CD8-positive, alpha-beta memory T cell (primary cell): ENCODE measurements at places on chromosomes 11 and 22.

GRCh38 chr22:42282252-42282942 is 11.9 kb upstream of the TCF20 start:
- peaks cover 38% of the 10 kb centered on the region for H3K4me1 ChIP-seq
- no peak overlapping the region for H3K4me3 ChIP-seq
- no peak overlapping the region for H3K27ac ChIP-seq
- no peaks in the 10 kb centered on the region for H3K36me3 ChIP-seq
- peaks cover 4% of the 10 kb centered on the region for H3K27me3 ChIP-seq
- DNase-seq = peak; percentile 45

- no peak for DNase-seq
- H3K4me1 ChIP-seq = peaks cover 12% of the 10 kb centered on the region
- no peak overlapping the region for H3K4me3 ChIP-seq
Measured at GRCh38 chr11:66549696-66550095, 3.0 kb downstream of the ACTN3 start.

- H3K27ac ChIP-seq = no peak within 1 kb of the TSS
- H3K36me3 ChIP-seq = no peaks in the 10 kb centered on the region
- peaks cover 4% of the 10 kb centered on the region for H3K4me1 ChIP-seq
- H3K4me3 ChIP-seq = no peak within 1 kb of the TSS
Measured at GRCh38 chr22:39994566-39995392, at the start of gene FAM83F. TSS of gene FAM83F (plus strand) at chr22:39994954. CDS start at chr22:39995043, 89 bp downstream.

DNA sequence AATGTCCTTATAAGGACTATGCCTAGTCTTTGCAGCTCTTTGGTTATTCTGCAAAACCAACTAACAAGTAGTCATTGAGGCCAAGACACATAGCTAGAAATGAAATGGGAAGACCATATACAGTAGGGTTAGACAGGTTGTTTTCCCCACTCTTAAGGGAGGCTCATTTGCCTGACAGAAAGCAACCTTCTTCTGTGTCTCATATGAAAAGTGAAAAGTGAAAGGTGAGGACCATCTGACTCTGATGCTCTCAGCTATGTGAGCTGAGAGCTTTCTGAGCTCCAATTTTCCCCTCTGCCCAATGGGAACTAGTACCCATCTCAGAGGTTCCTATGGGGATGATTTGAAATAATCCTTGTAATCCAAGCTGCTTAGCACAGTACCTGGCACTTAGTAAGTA is 142.0 kb upstream of the BDNF start:
- DNase-seq = no peak
- H3K36me3 ChIP-seq = no peaks in the 10 kb centered on the region
- no peaks in the 10 kb centered on the region for H3K27me3 ChIP-seq
- no peaks in the 10 kb centered on the region for H3K4me1 ChIP-seq

- no peaks in the 10 kb centered on the region for H3K4me1 ChIP-seq
- no peak overlapping the region for H3K27ac ChIP-seq
- no peaks in the 10 kb centered on the region for H3K36me3 ChIP-seq
- H3K4me3 ChIP-seq = no peak overlapping the region
Measured at GRCh38 chr22:49740242-49740641, 87.4 kb downstream of the BRD1 start.

GRCh38 chr11:64245797-64246620 is 734 bp downstream of the PPP1R14B start:
- H3K4me3 ChIP-seq = peak overlapping the region; percentile 66
- H3K27me3 ChIP-seq = no peaks in the 10 kb centered on the region
- H3K36me3 ChIP-seq = no peaks in the 10 kb centered on the region
- peak overlapping the region; percentile 67 for H3K27ac ChIP-seq

DNA sequence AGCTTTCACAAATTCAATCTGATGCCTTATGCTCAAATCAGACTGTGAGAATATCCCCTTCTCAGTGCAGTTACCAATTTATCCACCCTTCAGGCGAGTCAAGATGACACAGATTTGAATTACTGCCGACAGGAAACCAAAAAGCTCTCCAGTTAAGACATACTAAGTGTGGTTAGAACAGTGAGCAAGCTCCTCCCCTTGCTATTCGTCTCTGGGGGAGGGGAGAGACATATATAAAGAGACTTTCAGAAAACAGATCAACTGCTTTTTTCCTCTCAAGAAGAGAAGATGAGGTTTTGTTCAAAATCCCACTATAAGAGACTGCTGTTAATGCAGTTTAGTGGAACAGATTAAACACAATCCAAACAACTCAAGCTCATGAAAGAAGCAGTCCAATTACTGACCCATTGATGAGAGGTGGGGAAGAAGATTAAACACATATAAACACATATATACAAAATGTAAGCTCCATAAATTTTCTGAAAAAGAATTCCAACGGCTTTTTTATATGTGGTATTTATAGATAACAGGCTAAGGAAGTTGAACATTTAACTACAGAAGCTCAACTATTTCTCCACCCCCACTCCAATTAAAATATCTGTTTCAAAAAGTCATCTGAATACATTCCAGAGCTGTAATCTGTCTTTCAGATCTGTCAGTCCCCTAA is 102.7 kb downstream of the MRTFA start:
- H3K27ac ChIP-seq = no peak overlapping the region
- H3K4me3 ChIP-seq = peak overlapping the region; percentile 50
- no peaks in the 10 kb centered on the region for H3K36me3 ChIP-seq
- DNase-seq = peak; percentile 30
- no peaks in the 10 kb centered on the region for H3K27me3 ChIP-seq

DNA sequence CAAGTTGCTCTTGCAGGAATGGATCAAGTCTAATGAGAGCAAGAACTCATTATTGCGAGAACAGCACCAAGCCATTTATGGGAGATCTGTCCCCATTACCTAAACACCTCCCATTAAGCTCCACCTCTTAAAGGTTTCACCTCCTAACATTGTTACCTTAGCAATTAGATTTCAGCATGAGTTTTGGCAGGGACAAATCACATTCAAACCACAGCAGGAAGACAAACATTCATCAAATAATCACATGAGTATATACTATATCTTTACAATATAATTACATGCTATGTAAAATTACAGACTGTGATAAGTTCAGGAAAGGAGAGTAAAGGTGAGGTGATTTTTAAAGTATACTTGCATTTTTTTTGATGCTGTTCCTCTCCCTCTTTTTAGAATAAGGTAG is 6.6 kb upstream of the TEAD1 start:
- H3K4me1 ChIP-seq = no peaks in the 10 kb centered on the region
- no peaks in the 10 kb centered on the region for H3K36me3 ChIP-seq
- H3K27me3 ChIP-seq = peaks cover 29% of the 10 kb centered on the region
- no peak overlapping the region for H3K27ac ChIP-seq

DNA sequence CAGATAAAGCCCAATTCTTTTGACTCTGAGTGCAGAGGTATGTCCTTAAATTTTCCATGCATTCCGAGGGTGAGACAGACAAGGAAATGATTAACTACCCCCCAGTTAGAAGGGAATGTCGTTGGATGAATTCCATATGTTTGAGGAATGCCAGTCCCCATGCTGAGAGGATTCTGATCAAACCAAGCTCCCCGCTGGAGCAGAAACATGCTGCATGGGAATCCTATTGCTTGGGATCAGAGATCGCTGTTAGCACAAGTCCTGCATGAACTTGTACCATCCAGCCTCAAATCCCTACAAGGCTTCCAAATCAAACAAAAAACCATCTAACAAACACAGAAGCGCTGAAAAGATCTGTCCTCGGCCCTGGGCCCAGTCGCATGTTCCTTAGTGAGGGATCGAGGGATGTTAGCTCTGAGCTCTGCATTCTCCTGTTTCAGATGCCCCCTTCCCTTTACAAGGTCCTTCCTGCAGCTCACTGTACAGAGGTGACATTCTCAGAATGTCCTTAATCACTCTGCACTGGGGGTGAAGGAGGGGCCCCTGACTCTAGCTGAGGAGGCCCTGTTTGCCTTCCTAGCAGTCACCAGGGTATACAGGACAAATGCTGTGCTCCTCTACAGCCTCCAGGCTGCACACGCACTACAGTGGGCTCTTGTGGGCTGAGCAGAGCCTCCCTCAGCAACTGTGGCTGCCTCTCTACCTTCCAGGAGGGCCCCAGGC is 353.4 kb downstream of the TENM4 start:
- no peak overlapping the region for H3K4me3 ChIP-seq
- no peak overlapping the region for H3K27ac ChIP-seq
- no peak for DNase-seq

DNA sequence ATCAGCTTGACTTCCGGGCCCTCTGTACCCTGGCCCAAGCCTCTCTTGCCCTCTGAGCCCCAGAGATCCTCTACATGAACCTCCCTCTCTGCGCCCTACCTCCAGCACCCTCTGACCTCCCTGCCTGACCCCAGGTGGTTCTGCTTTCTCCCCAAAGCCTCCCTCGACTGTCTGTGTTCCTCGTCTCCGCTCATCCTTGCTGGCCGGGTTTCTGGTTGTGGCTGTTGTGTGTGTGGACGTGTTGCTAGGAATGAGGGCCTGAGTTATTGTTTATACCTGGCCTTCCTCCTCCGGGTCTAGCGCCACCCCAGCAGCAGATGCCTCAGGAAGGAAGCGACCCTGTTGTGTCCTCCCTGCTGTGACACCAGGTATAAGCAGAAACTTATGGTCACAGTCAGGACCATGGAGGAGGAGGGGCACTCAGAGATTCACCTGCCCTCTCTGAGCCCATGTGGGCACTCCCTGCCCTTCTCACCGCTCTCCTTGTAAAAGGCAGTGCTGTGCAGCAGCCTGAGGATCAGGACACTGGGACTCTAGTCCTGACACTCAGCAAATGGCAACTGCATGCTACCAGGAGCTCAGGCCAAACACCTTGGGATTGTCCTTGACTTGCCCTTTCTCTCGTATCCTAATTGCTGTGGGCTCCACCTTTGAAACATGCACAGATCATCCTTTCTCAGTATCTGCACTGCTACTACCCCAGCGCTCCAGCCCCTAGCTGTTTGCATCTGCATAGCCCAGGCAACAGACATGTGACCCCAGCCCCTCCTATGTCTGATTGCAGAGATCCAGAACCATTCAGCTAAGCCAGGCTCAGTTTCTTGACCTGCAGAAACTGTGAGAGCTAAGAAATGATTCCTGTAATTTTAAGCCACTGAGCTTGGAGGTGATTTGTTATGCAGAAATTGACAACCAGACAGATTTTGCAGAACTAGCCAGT is 140.1 kb downstream of the ST3GAL4 start:
- H3K27me3 ChIP-seq = no peaks in the 10 kb centered on the region
- H3K4me3 ChIP-seq = no peak overlapping the region
- no peak overlapping the region for H3K27ac ChIP-seq
- H3K36me3 ChIP-seq = no peaks in the 10 kb centered on the region
- no peaks in the 10 kb centered on the region for H3K4me1 ChIP-seq

DNA sequence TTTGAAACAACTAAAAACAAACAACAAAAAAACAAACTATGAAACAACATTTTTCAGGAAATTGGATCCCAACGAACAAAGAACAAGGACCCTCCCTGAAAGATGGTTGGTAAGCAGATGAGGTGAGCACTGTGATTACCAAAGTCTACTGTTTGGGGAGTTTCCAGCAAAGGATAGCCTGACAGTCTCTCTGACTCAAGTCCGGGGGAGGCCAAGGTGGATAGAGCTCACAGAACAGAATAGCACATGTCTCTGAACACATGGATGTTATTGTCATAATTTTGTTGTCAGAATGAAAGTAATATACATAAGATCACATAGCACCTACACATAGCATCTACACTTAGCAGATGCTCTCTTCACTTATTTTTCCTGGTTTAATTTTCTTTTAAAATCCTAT is 501.3 kb upstream of the TENM4 start:
- DNase-seq = no peak
- H3K27me3 ChIP-seq = no peaks in the 10 kb centered on the region
- H3K36me3 ChIP-seq = no peaks in the 10 kb centered on the region
- H3K4me1 ChIP-seq = no peaks in the 10 kb centered on the region
- no peak overlapping the region for H3K4me3 ChIP-seq

GRCh38 chr11:126917531-126918204 is 82.9 kb downstream of the KIRREL3 start:
- no peaks in the 10 kb centered on the region for H3K27me3 ChIP-seq
- no peak overlapping the region for H3K4me3 ChIP-seq
- H3K27ac ChIP-seq = no peak overlapping the region
- no peaks in the 10 kb centered on the region for H3K4me1 ChIP-seq
- H3K36me3 ChIP-seq = no peaks in the 10 kb centered on the region
- DNase-seq = no peak

DNA sequence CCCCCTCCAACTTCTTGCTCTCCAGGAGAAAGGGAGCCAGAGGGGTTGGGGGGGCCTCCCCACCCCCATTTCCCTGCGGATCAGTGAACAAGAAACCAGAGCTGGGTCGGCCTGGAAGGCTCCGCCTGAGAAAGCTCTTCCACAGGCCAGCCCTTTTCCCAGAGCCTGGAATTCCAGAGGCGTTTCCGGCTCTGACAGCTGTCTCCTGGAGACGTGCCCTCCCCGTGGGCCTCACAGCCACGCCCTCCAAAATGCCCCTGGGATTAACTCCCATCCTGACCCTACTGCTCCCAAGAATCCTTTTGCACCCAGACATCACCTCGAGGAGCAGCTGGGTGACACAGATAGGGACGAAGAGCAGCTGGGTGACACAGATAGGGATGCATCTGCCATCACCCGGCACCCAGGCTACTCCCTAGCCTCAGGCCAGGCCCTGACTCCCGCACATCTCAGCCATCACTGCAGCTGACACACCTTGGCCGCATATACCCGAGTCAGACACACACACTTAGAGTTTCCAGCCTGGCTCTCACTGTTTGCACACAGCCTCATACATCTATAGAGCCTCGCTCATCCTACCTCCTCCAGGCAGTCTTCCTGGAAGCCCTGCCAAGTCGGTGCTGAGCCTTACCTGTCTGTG is 7.6 kb upstream of the CDC42EP1 start:
- no peak for DNase-seq
- no peaks in the 10 kb centered on the region for H3K36me3 ChIP-seq
- no peak overlapping the region for H3K4me3 ChIP-seq
- H3K27ac ChIP-seq = no peak overlapping the region

DNA sequence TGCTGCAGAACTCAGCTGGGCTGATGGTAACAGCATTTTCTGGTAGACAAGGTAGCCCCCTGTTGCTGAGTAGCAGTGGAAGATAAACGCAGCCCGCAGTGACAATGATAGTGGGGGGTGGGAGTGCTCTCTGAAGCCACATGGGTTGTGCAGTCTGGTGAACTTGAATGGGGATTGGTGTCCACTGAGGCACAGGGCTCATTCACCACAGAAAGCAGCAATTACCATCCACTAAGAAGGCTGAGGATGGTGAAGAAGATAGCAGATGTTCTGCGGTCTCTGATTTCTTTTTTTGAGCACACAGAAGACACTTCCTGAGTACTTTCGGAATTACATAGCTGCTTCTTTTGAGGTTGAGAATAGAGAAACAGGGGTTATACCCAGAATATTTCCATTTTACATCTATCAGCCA is 150.3 kb downstream of the LRRC4C start:
- H3K27ac ChIP-seq = no peak overlapping the region
- H3K4me3 ChIP-seq = no peak overlapping the region
- no peak for DNase-seq
- no peaks in the 10 kb centered on the region for H3K4me1 ChIP-seq

DNA sequence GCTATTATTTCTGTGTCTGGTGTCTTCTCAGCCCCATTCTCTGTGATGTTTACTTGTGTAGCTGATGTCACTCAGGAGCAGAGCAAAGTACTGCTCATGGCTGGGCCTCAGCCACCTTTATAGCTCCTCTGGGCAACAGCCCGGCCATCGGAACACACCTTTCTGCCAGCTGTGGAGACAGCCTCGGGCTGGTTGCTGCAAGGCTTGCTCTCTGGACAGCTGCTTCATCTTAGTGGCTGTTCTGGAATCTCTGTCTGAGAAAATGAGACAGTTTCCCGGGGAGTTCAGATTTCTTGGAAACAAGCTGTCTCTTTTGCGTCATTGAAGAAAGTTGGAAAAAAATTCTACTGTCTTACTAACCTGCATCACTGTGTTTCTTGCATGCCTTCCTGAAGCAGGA is 20.0 kb downstream of the THY1 start:
- H3K4me3 ChIP-seq = no peak overlapping the region
- H3K36me3 ChIP-seq = no peaks in the 10 kb centered on the region
- no peak for DNase-seq
